ENCODE measurements at places on chromosomes 5 and 9.

DNA sequence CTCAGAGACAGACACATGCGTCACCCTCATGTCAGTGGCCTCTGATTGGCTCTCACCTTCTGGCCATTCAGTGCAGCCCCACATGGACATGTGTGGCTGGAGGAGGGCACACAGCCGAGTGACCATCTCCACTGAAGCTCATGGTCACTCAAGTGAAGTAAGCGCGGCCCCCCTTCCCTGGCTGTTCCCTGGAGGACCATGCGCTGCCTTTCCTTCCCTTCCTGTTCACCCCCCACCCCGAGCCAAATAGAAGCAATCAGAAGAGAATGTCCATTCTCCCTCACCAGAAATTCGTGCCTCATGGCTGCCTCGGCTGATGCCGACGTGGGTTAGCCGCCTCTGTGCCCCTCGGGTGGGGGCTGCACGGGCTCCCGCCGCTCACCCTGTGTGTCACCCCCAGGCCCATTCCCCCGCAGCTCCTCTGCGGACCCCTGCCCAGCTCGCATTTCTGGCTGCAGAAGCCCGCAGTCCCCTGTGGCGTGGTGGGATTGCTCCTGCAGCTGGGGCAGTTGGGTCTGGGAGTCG lies 12.5 kb upstream of the COL5A1 start:
- no peak for DNase-seq

DNA sequence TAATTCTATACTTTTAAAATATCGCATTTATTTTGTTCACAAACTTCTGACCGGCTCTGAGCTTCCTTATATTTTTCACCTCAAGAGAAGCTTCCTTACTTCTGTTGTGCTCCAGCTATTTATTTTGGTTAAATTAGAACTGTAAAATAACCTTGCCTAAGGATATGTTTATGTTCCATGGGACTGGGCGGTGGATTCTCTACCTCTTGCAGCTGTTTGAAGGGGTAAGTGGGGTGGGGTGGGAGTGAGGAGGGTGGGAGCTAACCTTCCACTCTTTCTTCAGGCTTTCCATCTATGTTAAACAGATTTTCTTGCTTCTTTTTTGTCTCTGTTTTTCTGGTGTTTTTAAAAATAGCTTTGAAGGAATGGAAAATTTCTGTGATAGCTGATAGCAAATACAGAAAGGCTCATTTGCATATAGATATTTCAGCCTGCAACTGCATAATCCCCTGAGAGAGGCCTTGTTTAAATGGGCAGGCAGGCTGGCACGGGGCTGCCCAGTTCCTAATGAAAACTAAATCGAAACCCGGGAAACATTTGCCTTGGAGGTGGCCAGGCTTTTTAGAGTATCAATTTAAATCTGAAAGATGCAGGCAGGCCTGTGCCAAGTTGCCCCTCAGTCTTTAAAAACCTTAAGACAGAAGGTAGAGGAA lies 122.1 kb upstream of the DMAC1 start:
- no peak for DNase-seq

DNA sequence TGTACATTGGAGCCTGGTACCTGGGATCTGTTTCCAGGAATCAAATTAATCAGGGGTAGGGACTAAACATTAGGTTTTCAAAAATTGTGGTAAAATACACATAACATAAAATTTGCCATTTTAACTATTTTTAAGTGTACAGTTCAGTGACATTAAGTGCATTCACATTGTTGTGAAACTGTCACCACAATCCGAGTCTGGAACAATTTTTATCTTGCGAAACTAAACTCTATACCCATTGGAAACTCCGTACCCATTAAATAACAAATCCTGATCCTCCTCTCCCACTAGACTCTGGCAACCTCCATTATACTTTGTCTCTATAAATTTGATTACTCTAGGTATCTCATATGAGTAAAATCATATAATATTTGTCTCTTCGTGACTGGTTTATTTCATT lies 486.2 kb downstream of the GADD45G start:
- no peak for DNase-seq

DNA sequence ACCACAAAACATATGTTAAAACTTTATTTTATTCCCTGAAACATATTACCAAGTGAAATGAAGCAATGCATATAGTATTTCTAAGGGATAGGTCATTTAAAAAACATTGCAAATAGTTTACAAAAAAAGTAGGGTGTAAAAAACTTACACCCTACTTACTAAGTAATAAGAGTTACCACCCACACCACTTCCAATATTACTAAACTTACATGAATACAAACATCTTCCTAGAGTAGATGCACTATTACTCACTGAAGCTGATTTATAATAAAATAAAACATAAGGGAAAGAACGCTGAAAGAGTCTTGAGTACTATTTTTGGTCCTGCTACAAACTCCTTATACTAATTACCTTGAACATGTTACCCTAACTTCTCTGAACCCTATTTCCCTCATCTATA lies 289.4 kb downstream of the HINT1 start:
- no peak for DNase-seq

GRCh38 chr9:71737455-71737854 lies 30.9 kb downstream of the CEMIP2 start:
- no peak for DNase-seq

DNA sequence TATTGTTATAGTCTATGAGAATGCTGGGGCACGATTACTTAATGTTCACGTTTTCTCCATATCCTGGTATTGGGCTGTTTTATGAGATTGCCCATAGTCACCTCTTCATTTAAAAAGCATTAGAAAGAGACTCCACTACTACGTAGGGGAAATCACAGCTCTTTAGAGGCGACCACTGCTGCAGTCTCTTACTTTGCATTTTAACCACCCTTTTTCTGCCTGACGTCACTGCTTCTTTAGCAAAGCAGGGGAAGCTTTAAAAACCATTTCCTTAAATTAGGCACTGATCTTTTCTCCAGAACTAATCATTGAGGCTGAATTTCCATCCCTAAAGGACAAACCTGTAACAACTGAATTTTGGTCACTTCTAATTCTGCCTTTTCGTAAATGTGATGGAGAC lies 38.9 kb downstream of the ZNF608 start:
- no peak for DNase-seq

- no peak for DNase-seq
Measured at GRCh38 chr5:181173420-181174342, 26.3 kb downstream of the OR2V2 start.

GRCh38 chr5:61256474-61256873 lies 75.6 kb upstream of the ZSWIM6 start:
- no peak for DNase-seq

GRCh38 chr5:91865915-91866314 lies 482.8 kb upstream of the ARRDC3 start:
- no peak for DNase-seq

GRCh38 chr5:140253985-140254384 lies 48.9 kb downstream of the PFDN1 start:
- peak; percentile 62 for DNase-seq

- DNase-seq = no peak
Measured at GRCh38 chr5:159735036-159735435, 181.2 kb upstream of the ADRA1B start.

DNA sequence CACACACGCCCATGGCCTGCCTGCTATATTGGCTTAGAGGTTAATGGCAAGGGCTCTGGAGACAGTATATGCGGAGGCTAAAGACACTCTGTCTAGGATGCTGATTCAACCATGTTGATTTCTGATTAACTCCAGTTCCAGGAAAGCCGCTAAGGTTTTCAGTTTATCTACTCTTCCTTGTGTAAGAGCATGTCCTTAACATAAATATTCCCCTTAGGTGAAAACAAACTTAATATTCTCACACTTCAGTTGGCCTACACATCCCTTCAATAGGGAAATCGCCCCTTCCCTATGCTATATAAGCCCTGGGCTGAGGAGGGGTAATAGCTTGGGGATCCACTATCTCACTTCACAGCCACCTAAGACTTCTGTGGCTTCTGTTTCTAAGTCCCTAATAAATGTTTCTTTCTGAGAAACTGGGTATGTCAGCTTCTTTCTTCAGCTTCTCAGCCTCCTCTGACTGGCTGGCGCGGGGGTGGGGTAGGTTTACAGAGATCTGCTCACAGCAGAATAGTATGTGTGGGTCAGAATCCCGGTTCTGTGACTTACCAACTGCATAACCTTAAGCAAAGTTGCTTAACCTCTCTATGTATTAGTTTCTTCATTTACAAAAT lies 4.3 kb upstream of the GPX3 start:
- DNase-seq = no peak

DNA sequence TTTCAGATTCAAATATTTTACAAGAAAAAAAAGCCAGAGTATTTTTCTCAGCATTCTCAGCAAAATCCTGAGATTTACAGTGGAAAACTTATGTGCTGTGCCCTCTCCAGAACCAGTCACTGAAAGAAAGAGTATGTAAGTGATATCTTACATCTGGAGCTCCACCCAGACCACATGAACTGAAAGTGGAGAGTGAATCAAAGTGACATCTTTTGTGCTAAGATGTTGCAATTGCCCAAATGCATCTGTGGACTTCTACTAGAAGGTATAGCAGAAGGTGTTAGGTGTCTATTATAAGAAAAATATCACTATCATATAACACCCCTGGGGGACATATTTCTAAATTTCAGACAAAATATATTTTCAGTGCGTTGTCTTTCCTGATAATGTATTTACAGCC lies 49.0 kb upstream of the RIC1 start:
- no peak for DNase-seq

DNA sequence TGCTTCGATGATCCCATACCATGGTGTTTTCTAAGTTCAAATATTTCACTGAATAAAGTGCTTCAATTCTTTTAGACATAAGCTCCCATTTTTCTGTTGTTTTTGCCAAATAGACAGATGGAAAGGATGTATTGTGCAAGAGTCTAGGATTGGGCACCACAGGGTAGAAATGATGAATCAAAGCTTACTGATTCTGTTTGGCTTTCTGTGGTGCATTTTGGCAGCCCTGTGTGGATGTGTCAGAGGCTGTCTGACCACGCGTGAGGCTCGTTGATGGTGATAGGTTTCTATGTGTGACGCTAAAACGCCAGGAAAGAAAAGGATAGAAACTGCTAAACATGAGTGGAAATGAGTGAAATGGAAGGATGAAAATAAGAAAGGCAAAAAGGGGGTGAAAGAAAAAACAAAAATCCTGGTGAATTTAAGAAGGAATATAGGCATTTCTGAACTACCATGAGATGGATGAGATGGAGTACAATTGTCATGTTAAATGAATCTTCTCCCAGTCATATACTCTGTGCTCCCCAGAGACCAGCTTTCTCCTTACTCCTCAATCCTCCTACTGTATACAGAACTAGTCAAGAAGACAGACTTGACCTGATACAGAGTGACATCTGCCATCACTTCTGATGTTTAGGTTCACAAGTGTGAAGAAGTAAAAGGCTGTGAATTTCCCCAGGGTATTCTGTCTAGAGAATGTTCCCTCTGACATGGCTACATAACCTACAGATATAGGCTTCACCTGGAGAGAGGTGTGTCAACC lies 54.4 kb downstream of the ANKH start:
- peak; percentile 22 for DNase-seq

GRCh38 chr5:154971501-154971900 lies 30.6 kb downstream of the MRPL22 start:
- DNase-seq = no peak

DNA sequence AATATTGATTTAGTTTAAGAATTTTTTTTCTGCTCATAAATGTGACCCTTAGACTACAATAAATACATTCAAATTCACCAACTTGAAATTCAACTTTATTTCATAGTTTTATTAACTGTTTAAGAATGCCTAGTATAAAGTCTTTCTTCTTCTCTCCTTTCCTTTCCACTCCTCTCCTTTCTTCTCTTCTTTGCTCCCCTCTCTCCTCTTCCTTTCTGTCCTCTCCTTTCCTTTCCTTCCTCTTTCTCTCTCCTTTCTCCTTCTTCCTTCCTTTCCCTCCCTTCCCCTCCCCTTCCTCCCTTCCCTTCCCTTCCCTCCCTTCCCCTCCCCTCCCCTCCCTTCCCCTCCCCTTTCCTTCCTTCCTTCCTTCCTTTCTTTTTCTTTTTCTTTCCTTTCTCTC lies 150.6 kb downstream of the FER start:
- DNase-seq = no peak

GRCh38 chr5:103262422-103262871 lies 3.9 kb downstream of the MACIR start:
- no peak for DNase-seq

GRCh38 chr9:132390966-132391365 lies 15.7 kb downstream of the TTF1 start:
- DNase-seq = no peak

DNA sequence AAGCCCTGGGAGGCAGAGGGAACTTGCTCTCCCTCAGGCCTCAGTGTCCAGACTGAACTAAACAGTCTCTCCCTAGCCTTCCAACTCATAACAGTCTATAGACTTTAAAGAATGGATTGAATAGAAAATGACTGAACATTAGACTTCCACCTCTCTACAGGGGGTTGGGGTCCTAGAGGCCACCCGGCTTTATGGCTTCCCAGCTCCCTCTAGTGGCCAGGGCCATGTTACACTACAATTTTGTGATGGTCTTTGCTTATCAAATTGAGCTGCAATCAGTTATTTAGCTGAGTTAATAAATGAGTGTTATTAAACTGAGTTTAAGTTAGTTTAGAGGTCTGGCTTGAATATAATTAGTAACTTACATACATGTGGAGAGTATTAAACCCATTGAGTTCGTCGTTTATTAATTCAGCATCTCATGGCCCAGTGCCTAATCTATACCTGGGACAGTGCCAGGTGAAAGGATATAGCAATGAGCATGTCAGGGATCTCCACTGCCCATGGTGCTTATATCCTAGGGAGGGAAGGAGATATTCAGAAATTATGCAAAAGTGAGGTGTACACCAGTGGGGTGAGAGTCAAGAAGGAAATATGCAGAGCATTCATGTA lies 105.2 kb downstream of the SH3TC2 start:
- DNase-seq = peak; percentile 40

DNA sequence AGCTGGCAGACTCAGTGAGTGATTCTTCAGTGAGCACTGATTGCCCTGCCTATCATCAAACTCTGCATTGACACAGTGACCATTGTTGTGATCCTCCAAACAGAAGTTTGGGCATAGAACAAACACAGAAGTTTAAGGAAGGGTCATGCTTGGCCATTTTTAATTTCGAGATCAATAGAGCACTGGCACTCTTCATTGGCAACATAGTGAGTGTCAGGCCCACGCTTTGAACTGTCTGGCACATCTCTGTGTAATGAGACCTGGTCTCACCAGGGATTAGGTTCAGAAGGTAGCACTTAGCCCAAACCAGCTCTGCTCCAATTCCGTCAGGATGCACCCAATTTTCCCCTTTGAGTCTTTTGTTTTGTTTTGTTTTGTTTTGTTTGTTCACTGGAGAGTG lies 127.1 kb upstream of the MOCS2 start:
- DNase-seq = no peak

GRCh38 chr5:107806271-107806670 lies 135.5 kb upstream of the EFNA5 start:
- no peak for DNase-seq

GRCh38 chr5:36855141-36855495 lies 21.5 kb upstream of the NIPBL start:
- DNase-seq = no peak

DNA sequence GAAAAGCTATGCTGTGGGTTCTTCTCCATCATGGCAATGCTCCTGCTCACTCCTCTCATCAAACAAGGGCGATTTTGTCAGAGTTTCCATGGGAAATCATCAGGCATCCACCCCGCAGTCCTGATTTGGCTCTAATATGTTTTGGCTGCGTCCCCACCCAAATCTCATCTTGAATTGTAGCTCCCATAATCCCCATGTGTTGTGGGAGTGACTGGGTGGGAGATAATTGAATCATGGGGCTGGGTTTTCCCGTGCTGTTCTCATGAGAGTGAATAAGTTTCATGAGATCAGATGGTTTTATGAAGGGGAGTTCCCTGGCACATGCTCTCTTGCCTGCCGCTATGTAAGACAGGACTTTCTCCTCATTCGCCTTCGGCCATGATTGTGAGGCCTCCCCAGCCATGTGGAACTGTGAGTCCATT lies 163.8 kb downstream of the GADD45G start:
- no peak for DNase-seq
